Diencephalon (tissue), 1 donor: ENCODE measurements at places on chromosomes 3 and 15. TPM values are rescaled to one million over a fixed set of nuclear protein-coding genes. Genes with fewer than 3 reads are reported as not detected.

XIRP1 gene
- total RNA-seq = under 0.01 TPM

STRIT1 gene
- total RNA-seq = 2.1 TPM

CLDN1 gene
- 3.0 TPM for total RNA-seq

ZXDC gene
- total RNA-seq = 36.4 TPM
